ENCODE measurements at places on chromosomes 16 and 17. TPM values are rescaled to one million over a fixed set of nuclear protein-coding genes. Genes with fewer than 3 reads are reported as not detected.

Gene CRYM
- 4.9 TPM for total RNA-seq

Gene NPTX1
- 0.61 TPM for total RNA-seq

Gene ZG16
- total RNA-seq: not detected

Gene PHKB
- total RNA-seq: 47.8 TPM

GRCh38 chr16:1105888-1106620 lies 10.0 kb upstream of the C1QTNF8 start:
- peak; percentile 73 for ATAC-seq

DNA sequence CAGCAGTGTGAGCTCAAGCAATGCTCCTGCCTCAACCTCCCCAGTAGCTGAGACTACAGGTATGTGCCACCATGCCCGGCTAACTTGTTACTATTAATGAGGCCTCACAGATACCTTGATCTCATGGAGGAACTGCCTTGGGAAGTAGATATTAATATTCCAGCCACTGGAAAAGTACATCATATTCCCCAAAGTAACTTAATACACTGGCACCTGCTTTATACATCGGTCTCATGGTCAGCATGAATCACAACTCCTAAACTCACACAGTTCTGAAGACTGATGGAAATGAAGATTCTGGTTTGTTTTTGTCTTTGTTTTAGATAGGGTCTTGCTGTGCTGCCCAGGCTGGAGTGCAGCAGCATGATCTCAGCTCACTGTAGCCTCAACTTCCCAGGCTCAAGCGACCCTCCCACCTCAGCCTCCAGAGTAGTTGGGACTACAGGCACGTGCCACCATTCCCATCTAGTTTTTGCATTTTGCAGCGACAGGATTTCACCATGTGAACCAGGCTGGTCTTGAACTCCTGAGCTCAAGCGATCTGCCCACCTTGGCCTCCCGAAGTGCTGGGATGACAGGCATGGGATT lies 28.2 kb downstream of the ADCY9 start:
- no peak for ATAC-seq

All from motor neuron (in vitro differentiated cells).